ENCODE measurements at places on chromosomes 7 and 10. TPM values are rescaled to one million over a fixed set of nuclear protein-coding genes. Genes with fewer than 3 reads are reported as not detected.

Gene NUTM2B
- 1.9 TPM for polyA plus RNA-seq

Gene HMX2
- 1.5 TPM for polyA plus RNA-seq

Gene KLLN
- 1.5 TPM for polyA plus RNA-seq

Gene GFRA1
- polyA plus RNA-seq, result 29.2 TPM

Gene UCN3
- polyA plus RNA-seq, result 0.30 TPM

Gene KCNMA1
- polyA plus RNA-seq, result 3.3 TPM

Gene PALD1
- polyA plus RNA-seq, result 11.9 TPM

Gene ZNF3
- 56.1 TPM for polyA plus RNA-seq

Gene SPDYE1
- polyA plus RNA-seq, result 0.40 TPM

Gene C7orf57
- 1.3 TPM for polyA plus RNA-seq

Gene ZNF316
- polyA plus RNA-seq, result 43.3 TPM

Gene LIPJ
- polyA plus RNA-seq, result 0.32 TPM

Gene SRGN
- 14.4 TPM for polyA plus RNA-seq

Gene SLC13A1
- 29.2 TPM for polyA plus RNA-seq

Gene SLC26A3
- 0.39 TPM for polyA plus RNA-seq

Gene CPEB3
- polyA plus RNA-seq, result 3.9 TPM

Gene TRIM50
- 0.28 TPM for polyA plus RNA-seq

Gene SLC26A4
- 1.6 TPM for polyA plus RNA-seq

Gene LIPN
- polyA plus RNA-seq, result not detected

Gene MGMT
- 20.5 TPM for polyA plus RNA-seq

Gene SMKR1
- polyA plus RNA-seq, result 3.4 TPM

Gene NPY4R2
- not detected for polyA plus RNA-seq

Gene TRUB1
- 32.8 TPM for polyA plus RNA-seq

Gene GTF2IRD1
- polyA plus RNA-seq, result 55.1 TPM

Gene LRRD1
- polyA plus RNA-seq, result 0.14 TPM

Gene SNX10
- 21.1 TPM for polyA plus RNA-seq

Gene IFRD1
- polyA plus RNA-seq, result 41.6 TPM

Gene OSBPL3
- polyA plus RNA-seq, result 30.2 TPM

Gene CCDC172
- polyA plus RNA-seq, result not detected

Gene CHAT
- not detected for polyA plus RNA-seq

Gene NRAP
- polyA plus RNA-seq, result 0.03 TPM

Gene ASAH2
- polyA plus RNA-seq, result 3.1 TPM

Gene GDF2
- not detected for polyA plus RNA-seq

Gene CALHM3
- polyA plus RNA-seq, result not detected

Gene CAV1
- polyA plus RNA-seq, result 24.1 TPM

Gene MMRN2
- polyA plus RNA-seq, result 26.5 TPM

Gene AOAH
- polyA plus RNA-seq, result 3.3 TPM

Gene PODXL
- 759 TPM for polyA plus RNA-seq

Gene SFTPA1
- not detected for polyA plus RNA-seq

Gene SPRN
- 5.6 TPM for polyA plus RNA-seq

Gene TUBAL3
- 0.06 TPM for polyA plus RNA-seq

Gene DENND2A
- polyA plus RNA-seq, result 37.3 TPM

Gene KCP
- 15.0 TPM for polyA plus RNA-seq

Measured in renal cortex interstitium (tissue), 15 donors.